ENCODE measurements at places on chromosomes 2 and 18.
A peak's percentile ranks its signal among the peaks of the same experiment; 100 is the strongest.

GRCh38 chr2:143564419-143564818, 435.2 kb downstream of the ARHGAP15 start:
- no peak for DNase-seq

DNA sequence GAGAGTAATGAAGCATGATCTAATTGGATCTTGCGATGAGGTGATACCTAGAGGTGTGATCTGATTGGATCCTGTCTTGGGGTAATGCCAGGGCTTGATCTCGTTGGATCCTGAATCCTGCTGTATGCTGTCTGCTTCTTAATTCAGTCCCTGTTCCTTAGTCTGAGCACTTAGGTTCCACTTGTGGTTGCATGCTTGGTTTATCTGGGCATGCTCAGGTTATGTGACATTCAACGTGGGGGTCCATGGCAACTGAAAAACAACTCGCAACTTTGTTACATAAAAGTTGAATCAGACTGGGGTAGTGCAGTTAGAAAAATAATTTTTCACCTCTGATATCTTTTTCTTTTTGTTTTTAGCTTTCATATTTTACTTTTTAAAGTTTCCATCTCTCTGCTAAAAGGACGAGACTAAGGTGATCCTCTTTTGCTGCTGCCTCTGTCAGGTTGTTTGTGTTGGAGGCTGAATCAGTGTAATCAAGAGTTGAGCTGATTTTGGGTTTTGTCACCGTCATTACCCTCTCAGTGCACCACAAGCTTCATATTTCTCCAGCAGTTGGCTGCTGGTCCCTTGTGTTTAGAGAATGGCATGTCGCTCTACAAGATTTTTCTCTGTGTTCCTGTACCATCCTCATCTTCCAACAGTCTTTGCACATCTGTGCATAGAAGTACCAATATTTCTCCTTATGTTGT, 67.9 kb downstream of the NCOA1 start:
- no peak for DNase-seq

DNA sequence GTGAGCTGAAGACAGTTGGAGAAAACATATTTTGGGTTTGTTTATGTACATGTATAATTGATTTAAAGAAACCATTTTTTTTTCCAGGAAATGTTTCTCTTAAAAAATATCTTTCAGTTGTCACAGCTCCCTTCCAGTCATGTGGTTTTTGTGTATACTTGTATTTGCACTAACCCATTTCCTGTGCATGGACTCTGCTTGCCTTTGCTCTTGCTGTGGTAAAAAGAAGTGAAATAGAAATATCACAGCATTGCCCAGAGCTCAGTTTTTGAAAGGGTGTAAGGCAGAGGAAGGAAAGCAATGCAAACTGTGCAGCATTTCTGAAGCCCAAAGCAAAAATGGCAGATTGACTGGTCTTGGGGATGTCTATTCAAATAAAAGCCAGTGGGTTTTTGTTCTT, 10.4 kb upstream of the DOCK10 start:
- DNase-seq = no peak

- no peak for DNase-seq
Measured at GRCh38 chr2:9213477-9214051, 7.0 kb downstream of the ASAP2 start.

GRCh38 chr18:54739476-54739875, 88.8 kb upstream of the RAB27B start:
- DNase-seq = no peak

- DNase-seq = no peak
Measured at GRCh38 chr2:74768401-74768914, 65.5 kb upstream of the HK2 start.

DNA sequence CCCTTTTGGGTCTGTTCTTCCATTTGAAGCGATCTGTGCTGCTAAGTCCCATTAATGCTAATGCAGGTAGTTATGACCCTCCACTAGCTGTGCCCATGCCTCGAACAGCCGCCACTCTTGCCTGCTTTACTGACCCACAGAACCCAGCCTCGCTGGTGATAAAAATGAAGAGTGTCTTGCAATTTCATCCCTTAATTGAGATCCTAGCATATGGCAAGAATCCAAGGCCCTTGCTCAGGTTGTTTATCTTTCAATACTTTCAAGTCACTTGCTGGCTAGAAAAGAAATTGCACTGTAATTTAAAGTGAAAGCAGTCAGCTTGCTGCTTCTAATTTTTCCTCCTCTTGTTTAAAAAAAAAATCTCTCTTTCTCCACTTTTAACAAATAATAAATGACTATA, 73.6 kb downstream of the ZNF521 start:
- DNase-seq = no peak

DNA sequence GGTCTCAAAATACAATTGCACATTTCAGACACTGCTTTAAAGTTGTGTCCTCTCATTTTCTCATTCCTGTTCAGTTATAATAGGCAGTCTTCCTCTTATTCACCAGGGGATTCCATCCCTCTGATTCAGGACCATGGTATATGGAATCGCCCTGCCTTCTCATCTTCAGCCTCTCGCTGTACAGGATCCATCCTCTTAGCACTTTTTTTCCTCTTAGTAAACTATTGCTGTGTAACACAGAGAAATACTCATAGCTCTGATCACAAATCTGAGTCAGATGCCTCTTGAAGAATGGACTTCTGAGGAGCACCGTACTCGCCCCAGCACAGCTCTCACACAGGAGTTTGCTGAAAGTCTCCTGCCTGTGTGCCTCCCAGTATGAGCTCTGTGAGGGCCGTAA, 11.3 kb downstream of the RMP24 start:
- no peak for DNase-seq

- DNase-seq = no peak
Measured at GRCh38 chr2:24659862-24660261, 133.3 kb downstream of the PTRHD1 start.

- no peak for DNase-seq
Measured at GRCh38 chr2:63049211-63049969, 1.2 kb upstream of the OTX1 start.

DNA sequence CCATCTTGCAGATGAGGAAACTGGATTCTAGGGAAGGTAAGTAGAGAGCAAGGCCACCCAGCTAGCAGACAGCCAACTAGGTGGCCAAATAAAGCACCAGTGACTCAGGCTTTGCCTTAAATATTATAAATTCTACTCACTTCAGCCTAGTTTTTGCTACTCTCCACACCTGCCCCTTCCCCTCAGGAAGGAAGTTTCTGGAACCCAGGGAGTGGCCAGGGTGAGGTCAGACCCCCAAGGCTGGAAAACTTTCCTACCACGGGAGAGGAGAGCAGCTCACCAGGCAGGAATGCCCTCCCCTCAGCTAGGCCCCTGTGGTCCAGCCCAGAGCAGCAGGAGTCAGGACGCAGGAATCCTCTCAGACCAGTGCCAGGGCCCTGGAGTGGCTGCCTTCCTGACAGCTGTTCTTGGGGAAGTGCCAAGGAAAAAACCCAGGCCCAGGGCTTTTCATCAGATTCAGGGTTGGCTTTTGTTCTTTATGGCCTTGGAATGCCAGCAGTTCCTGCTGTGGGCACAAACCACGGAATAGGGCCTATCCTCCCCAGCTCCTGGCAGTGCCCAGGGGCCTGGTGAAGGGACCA, 5.1 kb upstream of the PAX8 start:
- DNase-seq = peak; percentile 99

DNA sequence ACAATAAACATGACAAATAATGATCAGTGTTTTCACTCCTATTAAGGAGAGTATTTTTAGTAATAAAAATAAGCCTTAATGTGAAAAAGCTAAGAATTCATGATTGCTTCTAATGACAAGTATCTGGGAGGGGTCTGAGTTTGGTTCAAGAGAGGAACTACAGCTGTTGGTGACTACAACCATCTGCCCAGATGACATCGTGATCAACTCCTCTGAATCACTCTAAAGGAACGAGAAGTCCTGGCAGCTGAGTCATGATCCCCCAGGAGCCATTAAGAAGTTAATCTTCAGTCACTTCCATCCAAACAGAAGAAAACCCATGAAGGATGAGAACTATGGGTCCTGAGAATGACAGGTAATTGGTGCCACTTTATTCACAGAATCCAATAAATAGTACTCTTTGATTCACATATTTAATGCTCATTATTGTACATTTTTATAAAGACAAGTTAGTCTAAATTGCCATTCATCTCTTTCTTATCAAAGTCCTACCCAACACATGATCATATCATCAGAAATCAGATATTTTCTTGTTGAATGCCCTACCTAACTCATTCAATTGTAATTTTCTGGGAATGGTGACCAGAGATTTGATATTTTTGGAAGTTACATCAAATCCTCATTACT, 6.8 kb downstream of the TFPI start:
- DNase-seq = peak; percentile 98

DNA sequence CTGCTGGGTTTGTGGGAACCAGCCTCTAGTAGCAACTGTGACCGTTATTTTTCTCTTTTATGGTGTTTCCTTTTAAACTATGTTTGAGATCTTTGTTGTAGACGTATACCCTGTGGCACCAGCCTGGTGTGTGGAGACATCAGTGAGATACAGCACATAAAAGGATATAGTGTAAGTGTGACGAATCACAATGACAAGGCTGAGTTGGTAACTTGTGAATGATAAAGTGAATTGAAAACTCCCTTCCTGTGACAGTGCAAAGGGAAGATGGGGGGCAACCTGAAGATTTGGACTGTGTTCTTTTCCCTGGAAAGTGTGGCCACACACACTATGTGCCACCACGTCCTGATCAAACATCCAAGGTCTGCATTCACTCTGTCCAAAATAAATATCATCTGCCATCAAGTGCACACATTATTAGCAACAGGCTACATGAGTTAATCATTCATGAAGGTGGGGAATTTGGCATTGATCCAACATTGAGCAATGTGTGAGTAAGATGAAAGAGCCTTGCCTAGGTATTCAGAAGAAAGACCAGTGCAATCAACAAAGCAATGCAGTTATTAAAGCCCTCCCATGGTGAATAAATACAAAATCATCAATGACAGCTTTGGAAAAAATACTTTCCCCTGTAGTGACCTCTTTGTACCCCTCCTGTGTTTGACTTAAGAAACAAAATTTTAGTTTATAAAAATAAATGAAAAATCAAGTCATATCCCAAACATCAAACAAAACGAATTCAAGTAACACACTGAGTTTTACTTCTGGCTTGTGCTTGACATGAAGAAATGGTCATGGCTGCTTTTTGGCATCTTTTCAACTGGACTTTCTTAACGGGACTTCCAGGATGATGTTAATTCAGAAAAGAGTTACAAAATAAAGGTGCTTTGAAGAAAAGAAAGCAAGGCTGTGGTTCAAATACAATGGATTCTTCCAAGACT, 1280.5 kb upstream of the ZEB2 start:
- no peak for DNase-seq

- no peak for DNase-seq
Measured at GRCh38 chr2:10017313-10017941, 25.9 kb upstream of the KLF11 start.
